Activated CD4-positive, alpha-beta T cell treated with anti-CD3 and anti-CD28 coated beads, Interleukin-2, Interleukin-4, amounts not matched to agents 100 ng/mL and 50 ng/mL, durations not matched to agents 16 hours and 8 hours (primary cell): ENCODE measurements at places on chromosomes 1 and 21.

GRCh38 chr21:46459356-46460112, 843 bp downstream of the DIP2A start:
- DNase-seq: no peak

- no peak for DNase-seq
These were observed 139.1 kb downstream of the PLA2G4A start for GRCh38 chr1:186967656-186968394.

- DNase-seq: no peak
These were observed 74.1 kb downstream of the VPS26C start for GRCh38 chr21:37193006-37193405.

DNA sequence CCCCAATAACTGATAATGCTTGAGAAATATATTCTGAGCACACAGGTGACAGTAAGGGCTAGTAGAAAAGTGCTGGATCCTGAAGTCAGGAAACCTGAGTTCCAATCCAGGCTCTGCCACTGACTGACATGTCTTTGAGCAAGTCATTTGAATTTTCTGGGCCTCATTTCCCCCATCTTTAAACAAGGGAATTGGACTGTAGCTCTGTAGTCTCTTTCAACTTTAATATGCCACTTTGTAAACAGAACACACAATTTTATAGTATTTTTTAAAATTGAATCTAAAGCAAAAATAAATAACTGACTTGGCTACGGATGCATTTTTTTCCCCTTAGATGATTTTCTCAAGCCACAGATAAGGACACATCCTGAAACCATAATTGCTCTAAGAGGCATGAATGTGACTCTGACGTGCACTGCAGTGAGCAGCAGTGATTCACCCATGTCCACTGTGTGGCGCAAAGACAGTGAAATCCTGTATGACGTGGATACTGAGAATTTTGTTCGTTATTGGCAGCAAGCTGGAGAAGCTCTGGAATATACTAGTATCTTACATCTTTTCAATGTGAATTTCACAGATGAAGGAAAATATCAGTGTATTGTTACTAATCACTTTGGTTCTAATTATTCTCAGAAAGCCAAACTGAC, 37.0 kb downstream of the LRIG2 start:
- no peak for DNase-seq

DNA sequence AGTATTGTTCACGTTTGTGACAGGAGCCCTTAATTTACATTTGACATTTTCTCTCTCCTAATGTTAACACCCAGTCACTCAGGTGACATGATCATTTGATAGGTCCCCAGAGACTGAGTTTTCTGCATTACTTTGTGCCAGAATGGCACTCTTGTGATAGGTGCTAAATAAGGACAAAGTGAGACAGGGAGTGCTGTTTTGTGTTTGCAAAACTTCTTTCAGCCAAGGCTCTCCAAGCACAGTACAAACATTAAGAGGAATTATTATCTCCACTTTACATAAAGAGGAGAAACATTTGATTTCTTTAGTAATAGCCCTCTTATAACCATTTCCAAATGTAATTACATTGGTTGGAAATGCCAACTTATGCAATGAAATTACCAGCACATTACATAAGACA, 355.2 kb downstream of the NTNG1 start:
- DNase-seq: no peak

GRCh38 chr1:1578371-1578940, 3.8 kb upstream of the SSU72 start:
- no peak for DNase-seq

DNA sequence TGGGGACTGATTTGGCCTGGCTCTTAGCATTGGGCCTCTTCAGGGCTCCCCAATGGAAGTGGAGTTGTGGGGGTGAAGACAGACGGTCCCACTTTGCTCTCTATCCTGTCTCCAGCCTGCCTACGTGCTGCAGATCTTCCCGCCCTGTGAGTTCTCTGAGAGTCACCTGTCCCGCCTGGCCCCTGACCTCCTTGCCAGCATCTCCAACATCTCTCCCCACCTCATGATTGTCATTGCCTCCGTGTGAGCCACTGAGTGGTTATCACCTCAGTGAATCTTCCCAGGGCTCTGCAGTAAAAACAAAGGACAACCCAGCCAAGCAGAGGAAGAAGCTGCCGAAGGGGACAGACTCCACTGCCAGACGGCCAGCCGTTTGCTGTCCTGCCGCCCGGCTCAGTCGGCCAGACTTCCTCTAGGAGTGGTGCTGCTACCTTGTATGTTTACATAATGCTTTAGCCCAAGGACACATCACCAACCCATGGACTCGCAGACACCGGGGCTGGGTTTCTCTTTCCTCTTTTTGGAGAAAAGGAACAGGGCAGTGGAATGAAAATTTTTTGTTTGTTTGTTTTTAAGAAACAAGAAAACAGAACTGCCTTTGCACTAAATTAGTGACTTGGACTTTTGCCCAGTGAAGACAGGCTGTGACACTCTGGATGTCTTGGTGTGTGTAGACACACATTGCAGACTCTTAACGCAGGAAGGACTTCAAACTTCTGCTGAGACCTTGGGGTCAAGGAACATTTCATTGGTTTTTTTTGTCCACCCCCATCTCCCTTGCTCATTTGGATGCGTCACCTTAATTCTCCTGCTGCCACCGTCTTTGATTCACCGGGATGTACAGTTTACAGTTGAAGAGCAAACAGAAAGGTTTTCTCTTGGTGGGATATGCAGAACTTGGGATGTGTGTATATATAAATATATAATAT, 36.5 kb downstream of the ZBTB17 start:
- no peak for DNase-seq

DNA sequence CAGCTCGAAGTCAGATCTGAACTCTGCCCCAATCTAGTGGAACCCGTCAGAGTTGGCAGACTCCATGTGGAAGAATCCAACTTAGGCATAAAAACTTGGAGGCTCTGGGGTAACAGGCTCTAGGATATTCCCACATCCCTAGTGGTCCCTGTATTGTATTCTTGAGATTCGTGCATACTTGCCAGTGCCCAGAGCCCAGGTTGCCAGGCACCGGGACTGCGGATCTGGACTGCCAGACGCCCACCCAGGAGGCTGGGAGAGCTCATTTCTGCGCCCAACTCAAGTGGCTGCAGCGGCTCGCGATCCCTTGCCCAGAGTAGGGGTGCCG, 1.1 kb downstream of the GRIK1 start:
- DNase-seq: no peak

DNA sequence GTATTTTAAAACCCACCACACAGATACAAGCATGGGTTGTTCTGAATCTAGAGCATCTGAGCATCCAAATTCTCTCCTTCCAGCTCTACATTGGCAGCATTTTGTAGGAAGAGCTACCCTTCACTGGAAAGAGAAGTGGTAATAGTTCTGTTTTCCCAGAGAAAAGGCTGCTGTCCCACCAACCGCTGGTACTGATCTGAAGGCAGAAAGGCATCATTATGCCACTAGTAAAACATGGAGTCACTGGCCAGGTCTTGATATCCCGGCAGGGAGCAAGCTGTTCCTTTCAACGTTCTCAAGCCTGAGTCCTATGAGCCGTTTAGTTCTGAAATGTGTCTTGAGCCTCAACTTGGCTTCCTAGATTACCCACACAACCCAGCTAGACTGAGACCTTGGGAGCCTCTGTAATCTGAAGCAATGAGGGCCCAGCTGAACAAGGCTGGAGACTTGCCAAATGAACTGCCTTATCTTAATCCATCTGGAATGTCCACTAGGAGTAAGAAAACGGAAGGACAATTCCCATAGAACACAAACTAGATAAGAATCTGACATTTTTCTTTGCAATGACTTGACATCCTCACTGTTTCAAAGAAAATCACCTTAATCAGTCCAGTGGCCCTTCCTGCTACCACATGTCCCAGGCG, 116.8 kb downstream of the KCNH1 start:
- no peak for DNase-seq

GRCh38 chr1:119140177-119141019, at the start of gene WARS2:
Gene WARS2 (minus strand): TSS chr1:119140653. CDS start chr1:119140644, 9 bp downstream.
- peak; percentile 95 for DNase-seq

GRCh38 chr1:180997843-180998504, 24.7 kb downstream of the STX6 start:
- no peak for DNase-seq

- DNase-seq: no peak
These were observed 125.8 kb downstream of the TOMM20 start for GRCh38 chr1:235002706-235003300.

DNA sequence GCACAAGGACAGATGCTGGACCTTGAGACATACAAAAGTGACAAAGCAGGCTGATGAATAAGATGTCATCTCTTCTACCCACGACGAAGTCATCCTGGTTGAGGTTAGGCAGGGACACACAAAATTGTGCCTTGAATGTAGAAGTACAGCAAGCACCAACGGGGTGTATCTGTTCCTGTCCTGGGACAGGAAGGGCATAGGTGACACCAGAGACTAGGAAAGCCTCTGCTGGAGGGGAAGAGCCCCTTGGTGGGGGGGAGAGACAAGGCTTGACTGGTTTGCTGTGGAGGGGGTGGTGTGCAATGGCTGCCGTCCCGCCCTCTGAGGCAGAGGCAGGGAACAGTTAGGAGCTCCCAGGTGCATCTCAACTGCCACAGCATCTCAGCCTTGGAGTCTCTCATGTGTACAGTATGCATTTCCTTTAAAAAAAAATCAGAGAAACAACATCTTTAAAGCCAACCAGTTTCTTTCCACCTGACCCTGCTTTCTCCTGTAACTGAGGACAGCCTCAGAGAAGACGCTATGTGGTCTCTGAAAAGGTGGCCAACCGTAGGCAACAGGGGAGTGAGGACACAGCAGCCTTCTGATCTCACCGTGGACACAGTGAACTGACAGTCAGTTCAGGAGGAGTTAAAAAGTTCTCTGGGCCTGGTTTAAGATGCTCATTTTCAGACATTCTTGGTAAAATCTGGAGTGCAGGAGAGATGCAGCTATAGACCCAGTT, 17.7 kb upstream of the GFI1 start:
- no peak for DNase-seq

GRCh38 chr1:177849130-177849529, 120.7 kb downstream of the SEC16B start:
- DNase-seq: no peak

GRCh38 chr1:248621770-248622169, 13.1 kb downstream of the OR2T11 start:
- no peak for DNase-seq

DNA sequence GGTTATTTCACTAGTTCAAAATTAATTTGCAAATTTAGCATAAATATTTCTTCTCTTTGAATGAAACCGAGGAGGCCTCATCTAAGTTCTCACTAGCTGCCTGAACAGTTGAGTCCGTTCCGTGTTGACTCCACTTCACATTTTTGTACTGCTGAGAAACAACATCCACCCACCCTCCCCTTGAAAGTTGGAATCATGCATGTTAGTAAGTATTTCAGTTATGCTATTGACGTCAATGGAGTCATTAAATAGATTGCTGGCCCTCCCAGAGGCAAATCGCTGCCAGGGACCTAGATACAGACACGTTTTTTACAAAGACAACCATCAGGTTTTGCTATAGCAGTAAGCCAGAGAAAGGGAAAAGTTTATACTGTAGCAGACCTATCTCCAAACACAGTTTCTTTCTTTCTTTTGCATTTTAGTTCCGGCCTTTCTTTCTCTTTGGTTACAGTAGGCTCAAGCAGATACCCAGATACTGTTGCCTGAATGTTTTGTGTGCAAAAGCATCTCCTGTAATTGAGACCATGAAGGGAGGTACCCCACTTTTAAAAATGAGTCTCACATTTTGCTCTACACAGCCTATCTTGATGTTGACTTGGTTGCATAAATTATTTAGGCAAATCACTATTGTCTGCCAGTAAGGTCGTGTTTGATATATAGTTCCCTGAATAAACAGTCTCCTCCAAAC, 262.6 kb upstream of the SGIP1 start:
- no peak for DNase-seq

GRCh38 chr1:77977989-77978292, 931 bp downstream of the FUBP1 start:
- DNase-seq: no peak

DNA sequence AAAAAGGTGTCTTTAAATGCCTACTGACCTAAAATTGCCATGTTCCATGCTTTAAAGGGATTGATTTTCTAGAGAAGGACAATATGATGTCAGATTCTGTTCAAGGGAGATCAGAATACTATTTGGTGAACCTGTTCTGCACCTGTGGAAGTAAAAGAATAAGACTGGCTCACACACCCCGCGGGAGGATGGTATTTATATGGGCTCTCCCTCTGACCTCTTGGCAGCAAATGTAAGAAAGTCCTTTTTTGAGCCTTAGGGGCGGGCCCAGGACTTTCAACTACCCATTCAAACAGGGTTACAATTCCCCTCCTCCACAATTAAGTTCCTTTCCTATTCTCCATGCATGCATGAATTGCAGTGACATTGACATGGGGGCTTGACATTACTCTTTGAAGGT, 42.1 kb downstream of the WASF2 start:
- no peak for DNase-seq

DNA sequence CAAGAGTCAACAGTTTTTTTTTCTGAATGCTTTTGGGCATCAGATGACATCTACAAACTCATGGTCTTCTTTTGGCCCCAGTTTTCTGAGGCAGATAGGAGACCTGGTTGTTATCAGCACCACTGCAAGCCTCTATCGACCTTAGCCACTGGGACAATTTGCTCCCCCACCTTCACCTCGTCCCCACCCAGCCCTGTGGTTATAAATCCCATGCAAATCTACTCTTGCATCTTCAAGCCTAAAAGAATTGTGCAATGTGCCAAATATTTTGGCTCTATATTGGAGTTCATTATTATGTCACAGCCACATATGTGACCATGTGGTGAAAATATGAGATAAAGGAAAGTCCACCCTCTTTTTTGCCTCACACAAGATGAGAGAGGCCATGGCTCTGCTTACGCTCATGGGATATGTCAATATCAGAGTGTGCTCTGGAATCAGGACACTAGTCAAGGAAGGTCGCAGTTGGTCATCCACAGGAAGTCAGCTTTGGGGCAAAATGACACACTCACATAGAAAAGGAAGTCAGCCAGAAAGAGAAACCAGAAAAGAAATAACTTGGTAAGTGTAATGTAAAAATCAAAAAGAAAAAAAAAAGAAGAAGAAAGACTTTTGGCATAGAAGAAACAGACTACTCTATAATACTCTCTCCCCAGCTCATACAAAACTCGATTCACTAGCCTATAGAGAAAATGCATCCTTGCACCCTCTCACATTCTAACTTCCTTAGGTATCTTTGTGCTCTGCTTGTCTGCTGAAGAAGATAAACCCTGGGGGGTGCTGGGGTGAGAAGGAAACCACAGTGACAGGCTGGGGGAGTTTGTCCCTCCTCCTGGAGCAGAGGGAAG, 21.2 kb downstream of the SLC30A10 start:
- no peak for DNase-seq
